ENCODE measurements at places on chromosomes 4 and X.

DNA sequence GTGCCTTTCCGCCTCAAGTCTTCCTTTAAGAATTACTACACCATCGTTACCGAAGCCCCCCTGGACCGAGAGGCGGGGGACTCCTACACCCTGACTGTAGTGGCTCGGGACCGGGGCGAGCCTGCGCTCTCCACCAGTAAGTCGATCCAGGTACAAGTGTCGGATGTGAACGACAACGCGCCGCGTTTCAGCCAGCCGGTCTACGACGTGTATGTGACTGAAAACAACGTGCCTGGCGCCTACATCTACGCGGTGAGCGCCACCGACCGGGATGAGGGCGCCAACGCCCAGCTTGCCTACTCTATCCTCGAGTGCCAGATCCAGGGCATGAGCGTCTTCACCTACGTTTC is 2.2 kb downstream of the PCDH10 start:
- DNase-seq: no peak

DNA sequence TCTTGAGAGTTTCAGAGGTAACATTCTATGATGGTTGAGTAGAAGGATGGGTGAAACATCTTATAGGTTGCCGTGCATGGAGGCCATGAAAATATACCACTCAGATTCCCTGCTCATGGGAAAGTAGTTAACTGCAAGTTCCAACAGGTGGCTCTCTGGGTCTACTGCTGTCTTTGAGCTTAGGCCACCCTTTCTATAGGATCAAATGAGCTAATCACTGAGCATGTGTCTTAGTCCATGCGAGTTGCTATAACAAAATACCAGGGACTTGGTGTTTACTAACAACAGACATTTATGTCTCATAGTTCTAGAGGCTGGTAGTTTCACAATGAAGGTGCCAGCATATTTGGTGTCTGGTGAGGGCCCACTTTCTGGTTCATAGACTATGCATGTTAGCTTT is 144.8 kb upstream of the UNC5C start:
- no peak for DNase-seq

DNA sequence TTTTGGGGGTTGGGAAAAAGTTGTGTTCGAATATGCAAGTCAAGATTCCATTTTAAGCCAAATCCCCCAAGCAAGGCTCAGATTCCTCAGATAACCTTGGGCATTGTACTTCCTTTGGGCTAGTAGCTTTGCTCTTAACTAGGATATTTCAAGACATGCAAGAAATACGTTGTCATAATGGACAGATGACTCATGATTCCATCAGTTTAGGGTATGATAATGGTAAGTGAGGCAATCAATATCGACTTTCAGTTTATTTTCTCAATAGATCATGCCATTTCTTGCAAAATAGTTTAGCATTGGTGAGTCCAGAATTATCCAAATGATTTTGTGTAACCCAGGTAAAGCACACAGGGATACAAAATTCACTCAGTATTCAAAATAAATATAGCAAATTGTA is 25.4 kb downstream of the CFAP299 start:
- DNase-seq: no peak

GRCh38 chr4:182871616-182872015 is 45.6 kb downstream of the DCTD start:
- DNase-seq: no peak

GRCh38 chr4:2672700-2673099 is 83.4 kb downstream of the TNIP2 start:
- DNase-seq: no peak

- no peak for DNase-seq
These were observed 2.9 kb downstream of the ARHGAP4 start for GRCh38 chrX:153922932-153923857.

DNA sequence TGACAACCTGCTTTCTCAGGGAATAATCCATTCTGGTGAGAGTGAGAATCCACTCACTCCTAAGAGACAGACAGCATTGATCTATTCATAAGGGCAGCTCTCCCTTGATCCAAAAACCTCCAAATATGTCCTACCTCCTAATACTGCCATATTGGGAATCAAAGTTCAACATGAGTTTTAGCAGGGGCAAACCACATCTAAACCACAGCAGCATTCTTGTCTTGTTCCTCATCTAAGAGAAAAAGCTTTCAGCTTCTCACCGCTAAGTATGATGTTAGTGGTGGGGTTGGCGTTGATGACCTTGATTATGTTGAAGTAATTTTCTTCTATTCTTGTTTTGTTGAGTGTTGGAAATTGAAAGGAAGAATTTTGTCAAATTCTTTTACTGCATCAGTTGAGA is 69.6 kb downstream of the SERTM2 start:
- no peak for DNase-seq

DNA sequence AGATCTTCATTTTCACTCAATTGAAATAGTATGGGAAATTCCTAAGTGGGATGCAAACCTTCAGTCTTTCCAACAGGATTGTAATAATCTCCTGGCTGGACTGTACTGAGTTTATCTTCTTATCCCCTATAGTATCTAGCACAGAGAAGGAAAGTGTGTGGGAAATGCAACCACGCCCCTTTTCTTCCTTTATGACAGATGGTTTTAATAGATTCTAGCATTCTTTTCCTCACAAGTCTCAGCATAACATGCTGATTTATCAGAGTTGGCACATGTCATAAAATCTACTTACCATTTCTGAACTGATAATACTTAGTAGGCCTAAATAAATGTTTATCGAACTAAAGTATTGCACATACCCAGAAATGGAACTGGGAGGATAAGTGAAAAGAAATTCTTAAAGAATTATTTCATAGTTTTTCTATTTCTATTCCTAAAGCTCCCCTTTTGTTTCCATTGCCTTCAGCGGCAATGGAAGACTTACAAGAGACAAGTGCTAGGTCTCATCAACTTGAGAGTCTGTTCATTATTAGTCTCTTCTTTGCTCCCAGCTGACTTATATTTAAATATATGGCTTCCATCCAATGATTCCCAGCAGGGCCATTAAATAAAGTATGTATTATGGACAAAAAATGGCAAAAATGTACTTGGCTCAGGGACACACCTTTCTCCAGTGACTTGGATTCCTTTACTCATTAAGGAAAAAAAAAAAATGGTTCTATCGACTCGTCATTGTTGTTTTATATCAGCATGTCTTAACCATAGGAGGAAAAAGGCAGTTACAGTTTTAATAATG is 484.5 kb downstream of the IL1RAPL1 start:
- DNase-seq: no peak

DNA sequence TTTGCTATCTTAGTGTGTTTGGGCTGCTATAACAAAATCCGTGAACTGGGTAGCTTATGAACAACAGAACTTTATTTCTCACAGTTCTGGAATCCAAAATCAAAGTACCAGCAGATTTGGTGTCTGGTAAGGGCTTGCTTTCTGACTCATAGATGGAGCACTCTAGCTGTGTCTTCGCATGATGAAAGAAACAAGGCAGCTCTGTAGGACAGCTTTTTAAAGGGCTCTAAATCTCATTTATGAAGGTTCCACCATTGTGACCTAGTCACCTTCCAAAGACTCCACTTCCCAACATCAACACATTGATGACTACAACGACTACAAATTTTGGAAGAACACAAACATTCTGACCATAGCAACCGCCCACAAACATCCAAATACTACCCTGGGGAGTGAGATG is 158.6 kb upstream of the LCORL start:
- DNase-seq: no peak

DNA sequence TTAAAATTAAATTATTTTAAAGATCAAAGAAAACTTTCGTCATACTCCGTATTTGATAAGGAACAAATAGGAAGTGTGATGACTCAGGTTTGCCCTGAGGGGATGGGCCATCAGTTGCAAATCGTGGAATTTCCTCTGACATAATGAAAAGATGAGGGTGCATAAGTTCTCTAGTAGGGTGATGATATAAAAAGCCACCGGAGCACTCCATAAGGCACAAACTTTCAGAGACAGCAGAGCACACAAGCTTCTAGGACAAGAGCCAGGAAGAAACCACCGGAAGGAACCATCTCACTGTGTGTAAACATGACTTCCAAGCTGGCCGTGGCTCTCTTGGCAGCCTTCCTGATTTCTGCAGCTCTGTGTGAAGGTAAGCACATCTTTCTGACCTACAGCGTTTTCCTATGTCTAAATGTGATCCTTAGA is at the start of gene CXCL8:
CXCL8 (plus strand) TSS at position 217 of the 426 bp plus-strand sequence; CDS start at position 307, 90 bp downstream.
- DNase-seq: no peak

GRCh38 chr4:19982556-19982955 is 269.1 kb upstream of the SLIT2 start:
- no peak for DNase-seq

All from stimulated activated CD8-positive, alpha-beta memory T cell treated with anti-CD3 and anti-CD28 coated beads, Interleukin-15, amount 100 ng/mL, for 24 hours (primary cell).